ENCODE measurements at places on chromosomes 16 and 17.

DNA sequence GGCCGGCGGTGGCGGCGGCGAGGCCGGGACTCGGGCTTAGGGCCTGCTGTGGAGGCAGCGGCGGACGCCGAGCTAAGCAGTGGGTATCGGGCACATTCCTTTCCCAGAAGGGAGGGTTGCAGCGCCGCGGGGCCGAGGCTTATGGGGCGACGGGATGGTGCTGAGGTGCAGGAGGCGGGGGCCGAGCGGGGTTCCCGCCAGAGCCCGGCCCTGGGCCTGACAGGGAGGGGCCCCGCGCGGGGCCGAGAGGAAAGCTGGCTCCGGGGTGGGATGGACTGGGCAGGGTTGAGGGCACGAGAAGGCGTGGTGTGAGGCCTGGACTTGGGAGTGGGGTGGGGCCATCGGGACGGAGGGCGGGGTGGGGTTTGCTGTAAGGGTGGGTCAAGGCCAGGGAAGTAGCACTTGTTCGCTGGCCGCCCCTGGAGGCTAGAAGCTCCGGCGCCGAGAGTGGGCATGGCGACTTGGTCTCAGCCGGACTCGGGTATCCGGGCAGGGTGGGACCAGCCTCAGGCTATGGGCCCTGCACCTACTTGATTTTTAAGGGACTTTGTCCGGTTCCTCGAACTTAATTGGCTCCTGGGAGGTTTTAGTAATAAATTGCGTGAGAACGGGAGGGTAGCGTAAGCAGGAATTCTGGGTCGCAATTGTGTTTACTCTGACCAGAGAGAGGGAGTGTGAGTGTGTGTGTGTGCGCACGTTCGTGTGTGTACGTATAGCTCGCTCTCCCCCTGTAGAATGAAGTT is 396 bp downstream of the NFE2L1 start:
- DNase-seq = peak; percentile 87

DNA sequence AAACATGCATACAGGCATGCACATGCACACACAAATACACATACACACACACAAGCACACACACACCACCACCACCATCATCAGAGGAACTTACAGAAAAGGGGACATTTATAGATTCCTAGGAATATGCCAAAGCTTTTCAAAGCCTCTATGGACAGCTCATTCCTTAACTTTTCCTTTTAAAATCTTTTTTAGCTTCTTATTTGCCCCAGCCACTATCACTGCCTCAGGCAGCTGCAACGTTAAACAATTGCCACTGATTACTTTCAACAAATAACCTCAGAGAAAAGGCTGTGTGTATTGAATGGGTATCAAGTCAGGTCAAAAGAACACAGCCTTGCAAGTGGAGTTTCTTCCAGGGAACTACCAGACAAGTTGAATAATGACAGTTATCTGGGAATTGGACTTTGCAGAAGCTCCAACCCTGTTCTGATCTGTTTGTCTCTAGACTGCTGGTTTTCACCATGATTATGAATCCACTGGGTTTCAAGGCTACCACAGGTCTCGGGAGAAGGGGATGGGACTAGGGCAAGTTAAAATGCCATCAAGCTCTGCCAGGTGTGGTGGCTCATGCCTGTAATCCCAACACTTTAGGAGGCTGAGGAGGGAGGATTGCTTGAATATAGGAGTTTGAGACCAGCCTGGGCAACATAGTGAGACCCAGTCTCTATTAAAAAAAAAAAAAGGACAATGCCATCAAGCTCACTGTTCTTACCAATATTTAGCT is 21.9 kb upstream of the BEAN1 start:
- no peak for DNase-seq

GRCh38 chr16:11550791-11551498 is 35.8 kb downstream of the LITAF start:
- DNase-seq = no peak

- DNase-seq = no peak
These were observed 61.3 kb downstream of the GPRC5B start for GRCh38 chr16:19823322-19823721.

DNA sequence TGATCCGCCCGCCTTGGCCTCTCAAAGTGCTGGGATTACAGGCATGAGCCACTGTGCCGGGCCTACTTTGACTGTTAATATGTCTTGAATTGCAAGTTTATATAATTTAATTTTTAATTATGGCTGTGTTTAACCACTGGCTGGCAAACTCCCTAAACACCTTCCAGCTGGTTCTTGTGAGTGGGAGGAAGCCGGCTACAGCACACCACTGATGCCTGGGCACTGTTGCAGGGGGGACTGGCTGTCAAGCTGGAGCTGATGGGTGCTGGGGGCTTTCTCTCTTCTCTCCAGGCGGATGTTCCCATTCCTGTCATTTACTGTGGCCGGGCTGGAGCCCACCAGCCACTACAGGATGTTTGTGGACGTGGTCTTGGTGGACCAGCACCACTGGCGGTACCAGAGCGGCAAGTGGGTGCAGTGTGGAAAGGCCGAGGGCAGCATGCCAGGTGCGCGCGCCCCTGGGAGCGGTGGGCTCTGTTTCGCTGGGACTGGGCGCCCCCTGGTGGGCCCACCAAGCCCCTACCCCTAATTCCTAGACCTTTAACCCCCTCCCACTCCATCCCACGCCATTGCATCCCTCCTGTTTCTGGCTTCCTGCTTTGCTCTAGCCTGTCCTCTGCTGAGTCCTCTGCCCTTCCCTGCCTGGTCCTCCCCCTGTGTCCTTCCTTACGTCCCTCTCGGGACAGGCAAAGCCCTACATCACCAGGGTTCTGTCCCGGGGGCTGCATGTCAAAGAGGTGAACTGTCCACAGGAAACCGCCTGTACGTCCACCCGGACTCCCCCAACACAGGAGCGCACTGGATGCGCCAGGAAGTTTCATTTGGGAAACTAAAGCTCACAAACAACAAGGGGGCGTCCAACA is 9.5 kb downstream of the TBX21 start:
- DNase-seq = peak; percentile 78

DNA sequence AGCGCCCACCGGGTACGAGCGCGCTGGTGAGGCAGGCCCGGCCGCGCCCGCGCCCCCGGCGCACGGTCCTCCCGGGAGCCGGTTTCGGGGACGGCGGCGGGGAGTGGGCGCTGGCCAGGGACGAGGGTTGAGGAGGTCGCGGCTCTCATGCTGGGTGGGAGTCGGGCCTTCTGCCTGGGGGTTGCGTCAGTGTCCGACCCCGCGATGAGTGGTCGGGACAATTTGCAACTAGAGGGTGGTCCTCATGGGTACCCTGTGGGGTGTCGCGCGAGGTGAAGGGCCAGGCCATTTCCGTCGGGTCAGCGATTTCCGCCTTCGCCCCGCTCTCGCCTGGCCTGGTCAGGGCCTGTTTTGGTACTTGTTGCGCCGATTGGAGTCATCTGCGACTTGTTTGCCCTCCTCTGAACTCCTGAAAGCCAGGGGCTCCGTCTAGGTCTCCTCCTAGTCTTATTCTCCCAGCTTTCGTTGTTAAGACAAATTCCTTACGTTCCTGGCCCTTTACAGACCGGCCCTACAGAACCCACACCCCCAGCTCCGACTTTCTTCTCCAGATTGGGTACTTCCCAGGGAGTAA is 14.9 kb downstream of the NAA60 start:
- peak; percentile 46 for DNase-seq

DNA sequence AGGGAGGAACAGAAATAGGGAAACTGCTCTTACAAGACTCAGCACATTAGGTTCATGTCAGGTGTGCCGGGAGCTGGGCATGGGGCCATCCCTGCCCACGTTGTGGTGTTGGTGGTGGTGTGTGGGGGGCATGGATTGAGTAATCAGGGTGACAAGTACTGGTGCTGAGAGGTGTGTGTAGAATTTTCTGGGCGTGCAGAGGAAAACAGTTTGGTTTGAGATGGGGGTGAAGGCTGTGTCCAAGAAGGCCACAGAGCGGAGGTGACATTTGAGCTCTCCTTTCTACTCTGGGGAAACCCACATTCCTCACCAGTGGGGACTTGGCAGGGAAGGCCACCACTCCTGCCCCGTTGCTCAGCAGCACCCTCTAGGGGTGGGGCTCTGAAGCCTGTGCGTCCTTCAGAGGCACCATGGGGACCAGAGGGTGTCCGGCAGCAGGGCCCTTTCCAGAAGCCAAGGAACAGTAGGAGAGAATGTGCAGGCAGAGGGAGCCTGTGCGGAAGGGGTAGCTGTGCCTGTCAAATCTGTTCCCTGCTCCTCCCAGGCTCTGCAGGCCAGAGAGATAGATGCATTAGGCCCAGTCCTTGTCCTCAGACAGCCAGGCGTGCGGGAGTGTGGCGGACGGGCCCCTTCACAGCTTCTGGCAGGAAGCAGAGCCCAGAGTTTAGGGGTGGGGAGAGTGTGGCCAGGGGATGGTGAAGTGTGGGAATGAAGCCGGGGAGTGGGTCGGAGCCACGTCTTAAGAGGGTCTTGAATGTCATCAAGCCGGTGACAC is 48.7 kb upstream of the GSE1 start:
- DNase-seq = peak; percentile 50

DNA sequence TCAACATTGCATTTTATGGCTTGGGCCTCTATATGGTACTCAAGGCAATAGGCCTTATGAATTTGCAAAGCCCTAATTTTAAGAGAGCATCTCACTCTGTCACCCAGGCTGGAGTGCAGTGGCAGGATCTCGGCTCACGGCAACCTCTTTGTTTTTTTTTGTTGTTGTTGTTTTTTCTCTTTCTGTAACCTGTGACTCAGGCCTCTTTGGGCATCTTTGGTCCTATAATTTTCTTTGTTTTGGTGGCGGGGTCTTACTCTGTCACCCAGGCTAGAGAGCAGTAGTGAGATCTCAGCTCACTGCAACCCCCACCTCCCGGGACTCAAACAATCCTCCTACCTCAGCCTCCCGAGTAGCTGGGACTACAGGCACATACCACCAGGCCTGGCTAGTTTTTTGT is 21.8 kb upstream of the HERPUD1 start:
- DNase-seq = no peak

- no peak for DNase-seq
These were observed 2.1 kb downstream of the P2RX5 start for GRCh38 chr17:3693829-3694231.

GRCh38 chr17:45790296-45790922 is 6.3 kb downstream of the CRHR1 start:
- no peak for DNase-seq

- no peak for DNase-seq
These were observed 17.2 kb downstream of the UBE2Z start for GRCh38 chr17:48925251-48925990.

DNA sequence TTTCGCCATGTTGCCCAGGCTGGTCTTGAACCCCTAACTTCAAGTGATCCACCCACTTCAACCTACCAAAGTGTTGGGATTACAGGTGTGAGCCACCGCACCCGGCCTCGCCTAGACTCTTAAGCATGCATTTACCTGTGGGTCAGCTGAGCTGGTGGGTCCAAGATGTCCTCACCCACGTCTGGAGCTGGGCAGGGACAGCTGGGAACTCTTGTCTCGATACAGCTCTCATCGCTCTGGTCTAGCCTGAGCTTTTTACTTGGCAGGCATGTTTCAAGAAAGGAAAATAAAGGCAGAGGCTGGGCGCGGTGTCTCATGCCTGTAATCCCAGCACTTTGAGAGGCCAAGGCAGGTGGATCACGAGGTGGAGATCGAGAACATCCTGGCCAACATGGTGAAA is 56.9 kb upstream of the PHOSPHO1 start:
- DNase-seq = no peak

- DNase-seq = peak; percentile 86
These were observed 194.4 kb downstream of the MAP2K6 start for GRCh38 chr17:69608808-69609472.

DNA sequence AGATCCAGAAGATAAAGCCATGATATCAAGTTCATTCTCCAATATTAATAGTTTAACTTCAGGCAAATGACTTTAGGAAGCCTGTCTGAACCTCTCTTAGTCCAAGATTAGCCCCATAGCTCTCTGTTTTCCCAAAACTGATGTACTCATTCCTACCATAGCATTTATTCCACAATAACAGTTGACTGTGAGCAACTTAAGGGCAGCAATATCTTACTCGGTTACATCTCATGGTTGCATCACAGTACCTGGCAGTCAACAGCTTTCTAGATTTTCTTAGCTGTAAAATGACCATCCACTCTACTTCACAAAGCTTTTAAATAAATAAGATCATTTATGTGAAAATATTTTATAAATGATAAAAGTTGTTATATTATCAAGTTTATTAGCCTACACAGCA is 58.2 kb upstream of the STAC2 start:
- DNase-seq = no peak

- DNase-seq = no peak
These were observed 52.3 kb upstream of the LGALS9 start for GRCh38 chr17:27578718-27579085.

DNA sequence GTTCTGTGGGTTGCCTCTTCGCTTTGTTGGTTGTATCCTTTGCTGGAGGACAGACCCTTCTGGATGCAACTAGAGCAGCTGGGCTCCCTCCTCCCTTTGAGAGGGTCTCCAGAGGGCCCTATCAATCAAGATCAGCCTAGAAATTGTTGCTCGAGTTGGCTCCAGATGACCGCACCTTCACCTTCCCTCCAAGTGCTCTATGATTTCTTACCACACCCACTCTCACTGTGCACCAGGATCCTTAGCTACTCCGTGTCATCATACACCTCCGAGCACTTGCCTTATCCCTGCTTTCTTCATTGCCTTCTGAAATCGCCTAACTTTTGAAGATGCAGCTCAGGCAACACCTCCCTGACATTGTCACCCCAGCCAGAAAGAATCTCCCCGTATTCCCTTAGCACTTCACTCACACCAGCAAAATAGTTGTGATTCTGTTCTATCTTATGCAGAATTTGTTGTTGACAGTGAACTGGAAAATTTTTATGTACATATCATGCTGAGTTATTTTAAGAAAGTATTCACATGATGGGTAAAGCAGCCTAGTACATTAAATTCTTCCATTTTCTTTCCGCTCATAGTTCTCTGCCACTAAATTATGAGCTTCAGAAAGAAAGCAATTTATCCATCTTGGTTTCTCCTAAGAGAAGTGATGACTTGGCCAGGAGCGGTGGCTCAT is 52.9 kb downstream of the ABAT start:
- DNase-seq = peak; percentile 46

- no peak for DNase-seq
These were observed 4.0 kb downstream of the C1QTNF1 start for GRCh38 chr17:79027925-79028491.

DNA sequence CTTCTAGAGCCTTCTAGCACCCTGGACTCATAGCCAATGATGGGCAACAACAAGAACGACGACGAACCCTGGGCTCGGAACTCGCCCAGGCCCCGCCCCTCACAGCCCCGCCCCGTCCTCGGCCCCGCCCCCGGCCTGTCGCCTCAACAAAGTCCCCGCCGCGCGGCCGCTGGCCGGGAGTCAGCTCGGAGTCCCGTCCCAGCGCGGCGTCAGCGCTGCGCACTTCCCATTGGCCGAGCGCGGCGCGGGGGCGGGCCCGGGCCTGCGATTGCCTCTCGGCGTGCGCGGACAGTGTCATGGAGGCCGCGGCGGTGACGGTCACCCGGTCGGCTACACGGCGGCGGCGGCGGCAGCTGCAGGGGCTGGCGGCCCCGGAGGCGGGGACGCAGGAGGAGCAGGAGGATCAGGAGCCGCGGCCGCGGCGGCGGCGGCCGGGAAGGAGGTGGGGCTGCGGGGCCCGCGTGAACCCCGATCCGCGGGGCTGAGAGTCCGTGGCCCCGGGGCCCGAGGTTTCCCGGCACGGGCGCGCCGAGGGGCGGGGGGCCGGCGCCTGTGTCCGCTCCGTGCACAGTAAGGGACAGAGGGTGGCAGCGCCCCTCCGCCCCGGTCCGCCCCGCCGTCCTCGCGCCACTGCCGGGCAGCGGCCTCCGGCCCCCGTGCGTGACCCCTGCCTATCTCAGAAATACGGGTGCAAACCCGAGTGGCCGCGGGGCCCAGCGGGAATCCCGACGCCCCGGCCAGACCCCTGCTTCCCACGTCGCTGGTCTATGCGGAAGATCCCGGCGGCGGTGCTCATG is at the start of gene ENGASE:
Gene ENGASE (plus strand): TSS at position 176 of the 797 bp plus-strand sequence. CDS start 121 bp downstream, at position 297.
- DNase-seq = peak; percentile 97

GRCh38 chr16:88888461-88889387 is 22.3 kb upstream of the PABPN1L start:
- DNase-seq = peak; percentile 70

- DNase-seq = no peak
These were observed 53.1 kb upstream of the CHMP6 start for GRCh38 chr17:80938556-80938955.
